ENCODE measurements at places on chromosomes 1 and 21.

DNA sequence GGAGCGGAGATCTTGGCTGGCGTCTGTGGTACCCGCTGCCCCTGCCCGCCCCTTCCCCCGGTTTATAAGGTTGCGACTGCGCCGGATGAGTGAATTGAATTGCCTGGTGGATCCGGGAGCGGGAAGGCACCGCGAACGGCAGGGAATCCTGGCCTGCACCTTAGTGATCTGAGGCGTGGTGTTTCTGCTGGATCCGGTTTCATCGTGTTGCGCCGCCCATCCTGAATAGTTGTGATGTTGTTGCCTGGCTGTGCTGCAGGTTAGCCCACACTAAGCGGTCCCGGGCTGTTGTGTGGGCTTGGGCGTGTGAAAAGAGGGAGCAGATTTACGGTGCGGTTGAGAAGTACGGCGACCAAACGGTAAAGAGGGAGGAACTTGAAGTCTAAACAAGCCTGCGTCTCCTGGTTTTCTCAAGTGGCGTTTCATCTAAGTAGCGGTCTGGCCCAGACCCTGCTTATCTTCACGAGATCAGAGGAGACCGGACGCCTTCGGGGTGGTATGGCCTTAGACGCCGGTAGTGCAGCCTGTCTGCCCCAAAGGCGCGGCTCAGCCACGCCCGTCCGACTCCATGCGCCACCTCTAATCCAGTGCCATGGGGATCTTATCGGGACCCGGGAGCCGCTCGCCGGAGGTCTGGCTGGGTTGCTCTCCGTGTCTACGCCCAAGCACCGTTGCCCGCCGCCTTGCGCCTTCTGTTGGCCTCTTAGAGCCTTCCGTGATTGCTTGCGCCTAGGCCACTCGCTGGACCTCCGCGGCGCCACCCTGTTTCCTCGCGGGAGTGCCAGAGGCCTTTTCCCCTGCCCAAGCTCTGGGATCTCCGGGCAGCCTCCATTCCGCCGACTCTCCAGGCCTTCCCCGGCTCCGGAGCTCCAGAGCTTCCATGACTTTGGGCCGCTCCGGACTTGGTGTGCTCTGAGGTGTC is 87.5 kb upstream of the RHOU start:
- peak; percentile 39 for DNase-seq

DNA sequence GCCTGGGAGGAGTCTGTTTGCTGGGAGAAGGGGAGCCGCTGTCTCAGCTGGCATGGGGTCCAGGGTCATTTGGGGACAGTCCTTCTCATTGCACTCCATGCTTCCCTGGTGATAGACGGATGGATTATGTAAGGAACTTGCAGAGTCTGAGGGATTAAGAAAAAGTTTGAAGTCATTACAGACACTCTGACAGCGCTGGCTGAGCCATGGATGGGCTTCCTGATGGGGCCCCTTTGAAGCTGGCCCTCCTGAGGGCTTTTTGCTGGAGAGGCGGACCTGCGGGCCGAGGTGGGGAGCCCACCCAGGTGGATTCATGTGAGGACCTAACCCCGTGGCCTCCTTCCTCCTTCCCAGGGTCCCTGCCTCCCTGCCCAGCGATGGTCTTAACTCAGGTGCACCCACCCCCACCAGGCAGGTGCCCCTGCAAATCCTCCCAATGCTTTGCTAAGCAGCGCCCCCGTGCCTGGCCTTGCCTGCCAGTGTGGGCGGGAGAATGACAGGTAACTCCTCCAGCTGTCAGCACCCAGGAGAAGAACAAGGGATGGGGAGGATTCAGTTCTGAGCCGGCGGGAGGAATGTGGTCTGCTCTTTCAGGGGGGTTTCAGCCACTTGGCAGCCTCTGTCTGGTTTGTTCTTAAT is 24.2 kb upstream of the C1orf174 start:
- DNase-seq, result no peak

GRCh38 chr1:42333662-42334239 is 1.3 kb downstream of the FOXJ3 start:
- DNase-seq, result no peak

DNA sequence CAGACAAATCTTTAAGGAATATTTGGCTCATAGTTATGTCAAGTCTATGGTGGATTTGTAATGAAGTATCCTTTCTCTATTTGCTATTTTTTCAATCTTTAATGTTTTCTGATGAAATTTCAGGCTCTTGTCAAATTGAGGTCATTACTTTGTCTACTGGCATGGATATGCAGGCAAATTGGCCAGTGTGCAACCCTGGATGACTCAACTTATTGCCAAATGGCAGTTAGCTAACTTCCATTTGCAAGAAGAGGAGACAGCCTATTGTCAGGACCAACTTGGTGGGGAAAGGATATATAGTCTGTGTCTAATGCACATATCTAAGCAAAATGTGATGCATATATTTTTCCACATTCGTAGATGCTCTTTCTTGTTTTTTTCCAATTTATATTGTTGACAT is 530.5 kb downstream of the PTBP2 start:
- DNase-seq, result no peak

- DNase-seq, result no peak
These were observed 27.8 kb downstream of the FOXD2 start for GRCh38 chr1:47465605-47466004.

GRCh38 chr1:22206551-22207125 is 63.7 kb upstream of the WNT4 start:
- no peak for DNase-seq

GRCh38 chr1:37656881-37657280 is 22.2 kb upstream of the RSPO1 start:
- no peak for DNase-seq

DNA sequence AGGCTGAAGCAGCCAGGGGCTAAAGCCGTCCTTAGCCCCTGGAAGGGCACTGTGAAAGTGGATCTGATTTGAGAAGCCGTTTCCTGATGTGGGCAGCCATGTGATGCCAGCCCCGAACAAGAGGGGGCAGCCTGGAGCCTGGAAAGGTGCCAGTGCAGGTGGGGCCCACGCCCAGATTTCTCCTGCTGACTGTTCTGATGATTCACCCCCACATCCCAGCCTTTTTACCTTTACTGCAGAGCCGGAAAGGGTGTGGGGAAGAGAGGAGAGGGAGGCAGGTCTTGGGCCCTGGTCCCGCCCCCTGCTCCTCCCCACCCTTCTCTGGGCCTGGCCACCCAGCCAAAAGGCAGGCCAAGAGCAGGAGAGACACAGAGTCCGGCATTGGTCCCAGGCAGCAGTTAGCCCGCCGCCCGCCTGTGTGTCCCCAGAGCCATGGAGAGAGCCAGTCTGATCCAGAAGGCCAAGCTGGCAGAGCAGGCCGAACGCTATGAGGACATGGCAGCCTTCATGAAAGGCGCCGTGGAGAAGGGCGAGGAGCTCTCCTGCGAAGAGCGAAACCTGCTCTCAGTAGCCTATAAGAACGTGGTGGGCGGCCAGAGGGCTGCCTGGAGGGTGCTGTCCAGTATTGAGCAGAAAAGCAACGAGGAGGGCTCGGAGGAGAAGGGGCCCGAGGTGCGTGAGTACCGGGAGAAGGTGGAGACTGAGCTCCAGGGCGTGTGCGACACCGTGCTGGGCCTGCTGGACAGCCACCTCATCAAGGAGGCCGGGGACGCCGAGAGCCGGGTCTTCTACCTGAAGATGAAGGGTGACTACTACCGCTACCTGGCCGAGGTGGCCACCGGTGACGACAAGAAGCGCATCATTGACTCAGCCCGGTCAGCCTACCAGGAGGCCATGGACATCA is at the start of gene SFN:
Gene SFN, plus strand, starts transcription at position 369 of the 904 bp plus-strand sequence. Its CDS starts 64 bp downstream, at position 433.
- peak; percentile 76 for DNase-seq

DNA sequence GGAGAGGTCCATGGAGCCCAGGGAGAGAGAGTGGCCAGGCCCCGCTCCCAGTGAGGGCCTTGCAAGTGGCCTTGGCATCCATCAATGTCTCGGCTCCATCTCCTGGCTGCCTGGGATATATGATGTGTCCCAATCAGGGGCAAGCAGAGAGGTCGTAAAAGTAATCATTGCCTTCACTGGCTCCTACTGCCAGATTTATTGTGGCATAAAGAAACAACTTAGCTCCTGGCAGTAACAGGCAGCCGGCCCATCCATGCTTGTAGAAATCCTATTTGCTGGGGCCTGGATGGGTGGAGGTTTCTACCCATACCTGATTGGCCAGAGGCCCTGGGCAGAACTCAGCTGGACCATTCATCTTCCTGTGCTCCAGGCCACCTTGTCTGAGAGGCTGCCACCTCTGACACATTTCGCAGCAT is 272.6 kb downstream of the MATN1 start:
- no peak for DNase-seq

- DNase-seq, result peak; percentile 28
These were observed 292.7 kb downstream of the TPR start for GRCh38 chr1:186082235-186082937.

DNA sequence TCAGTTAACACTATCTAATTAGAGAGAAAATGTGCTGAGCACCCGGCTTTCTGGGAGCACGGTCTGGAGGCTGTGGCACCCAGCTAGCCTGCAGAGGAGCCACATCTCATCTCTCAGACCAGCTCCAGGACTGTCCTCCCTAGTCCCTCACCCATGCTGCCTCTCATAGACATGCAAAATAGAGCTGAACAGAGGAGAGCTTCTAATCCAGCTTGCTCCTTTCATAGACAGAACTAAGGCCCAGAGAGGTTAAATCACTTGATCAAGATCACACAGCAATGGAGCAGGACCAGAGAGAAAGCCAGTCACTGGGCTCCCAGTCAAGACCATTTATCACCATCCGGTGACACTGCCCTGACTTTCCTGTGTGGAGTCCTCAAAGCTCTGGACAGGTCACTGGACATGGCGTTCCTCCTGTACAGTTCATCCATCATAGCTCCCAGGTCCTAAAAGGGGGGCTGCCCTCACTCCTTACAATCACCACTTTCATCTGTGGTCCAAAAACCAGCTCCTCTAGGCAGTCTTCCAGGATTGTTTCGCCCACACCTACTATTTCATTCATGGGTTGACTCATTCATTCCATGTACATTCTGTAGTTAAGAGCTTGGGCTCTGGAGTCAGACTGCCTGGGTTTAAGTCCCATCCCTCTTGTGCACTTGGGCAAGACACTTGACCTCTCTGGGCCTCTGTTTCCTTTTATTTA is 8.8 kb upstream of the CAMK2N1 start:
- no peak for DNase-seq

- no peak for DNase-seq
These were observed 30.7 kb downstream of the EVI5 start for GRCh38 chr1:92754000-92754718.

DNA sequence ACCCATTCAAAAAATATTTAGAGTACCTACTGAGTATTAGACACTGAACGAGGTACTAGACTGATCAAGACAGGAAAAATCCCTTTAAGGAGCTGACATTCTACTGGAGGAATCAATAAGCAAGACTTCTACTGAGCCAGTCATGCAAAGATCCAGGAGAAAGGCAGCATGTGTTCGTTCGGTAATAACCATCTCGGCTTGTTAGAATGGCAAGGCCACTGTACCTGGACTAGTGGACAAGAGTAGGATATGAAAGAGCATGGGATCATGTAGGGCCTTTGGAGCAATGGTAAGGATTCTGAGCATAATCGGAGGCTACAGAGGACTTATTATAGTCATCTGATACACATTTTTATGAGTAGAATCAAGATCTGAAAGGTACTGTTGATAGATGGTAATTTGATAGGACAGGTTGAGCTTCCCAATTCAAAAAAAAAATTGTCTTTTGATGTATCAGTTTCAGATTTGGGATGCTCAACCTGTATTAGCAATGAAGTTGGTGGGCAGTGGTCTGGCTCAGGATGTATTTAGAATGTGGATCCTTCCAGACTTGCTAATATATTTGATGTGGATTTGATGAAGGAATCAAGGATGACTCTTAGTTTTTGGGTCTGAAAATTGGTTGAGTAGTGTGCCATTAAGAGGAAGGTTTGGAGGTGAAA is 2.3 kb downstream of the COX20 start:
- no peak for DNase-seq

GRCh38 chr1:164369698-164370365 is 189.2 kb upstream of the PBX1 start:
- no peak for DNase-seq

DNA sequence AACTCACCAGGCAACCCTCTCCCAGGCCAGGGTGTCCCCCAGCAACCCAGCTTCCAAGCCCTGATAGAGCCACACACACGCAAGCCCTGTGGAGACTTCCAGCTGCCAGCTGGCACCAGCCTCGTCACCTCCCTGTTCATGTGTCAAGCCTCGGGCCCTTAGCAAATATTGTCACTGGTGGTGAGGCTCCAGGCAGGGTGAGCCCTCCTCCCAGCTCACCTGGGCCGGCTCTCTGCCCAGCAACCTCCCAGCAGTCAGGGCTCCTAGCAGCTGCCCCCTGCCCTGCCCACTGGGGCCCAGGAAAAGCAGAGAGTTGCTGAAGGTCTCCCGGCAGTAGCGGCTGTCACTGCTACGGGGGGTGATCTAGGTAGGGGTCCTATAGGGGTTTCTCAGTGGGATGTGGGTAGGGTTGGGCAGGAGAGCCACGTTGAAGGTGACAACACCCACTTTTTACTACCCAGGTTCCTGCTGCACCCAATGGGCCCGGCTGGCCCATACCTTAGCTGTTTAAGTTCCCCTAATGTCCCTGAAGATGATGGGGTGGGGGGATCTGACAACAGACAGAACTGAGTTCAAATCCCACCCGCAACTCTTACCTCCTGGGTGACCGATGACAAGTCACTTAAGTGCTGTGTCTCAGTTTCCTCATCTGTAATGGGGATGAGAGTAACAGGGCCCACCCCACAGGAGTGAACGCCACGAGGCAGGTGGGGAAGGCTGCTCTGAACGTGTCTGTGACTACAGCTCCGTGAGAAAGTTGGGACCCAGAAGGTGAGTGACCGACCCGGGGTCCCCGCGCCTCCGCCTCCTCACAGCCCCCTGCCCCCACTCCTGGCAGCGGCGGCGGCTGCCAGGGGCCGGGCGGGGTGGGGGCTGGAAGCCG is 678 bp downstream of the TTC39A start:
- DNase-seq, result no peak

DNA sequence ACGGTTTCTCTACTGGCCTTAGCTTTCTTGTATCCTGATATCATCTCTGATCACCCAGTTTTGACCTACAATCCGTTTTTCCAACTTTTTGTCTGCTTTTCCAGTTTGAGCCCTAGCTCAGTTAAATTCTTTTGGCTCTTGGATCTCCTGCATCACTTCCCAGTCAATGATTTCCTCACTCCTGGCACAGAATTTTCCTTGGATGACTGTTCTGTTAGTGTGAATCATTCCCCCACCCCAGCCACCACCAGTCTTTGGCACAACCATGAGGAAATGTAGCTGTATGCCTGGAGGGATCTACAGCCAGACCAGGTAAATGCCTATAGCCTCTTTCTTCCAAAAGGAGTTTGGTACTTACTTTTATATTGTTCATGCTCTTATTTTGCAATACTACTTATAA is 187.2 kb upstream of the PTGFR start:
- no peak for DNase-seq

- no peak for DNase-seq
These were observed 5.0 kb upstream of the EEIG2 start for GRCh38 chr1:108554682-108555427.

- no peak for DNase-seq
These were observed 6.7 kb downstream of the SOX13 start for GRCh38 chr1:204079608-204079999.
